ENCODE measurements at places on chromosomes 5 and 9.

GRCh38 chr5:35331956-35332950, 102.0 kb upstream of the PRLR start:
- DNase-seq: no peak

GRCh38 chr5:64509828-64510227, 4.0 kb downstream of the RGS7BP start:
- DNase-seq: no peak

DNA sequence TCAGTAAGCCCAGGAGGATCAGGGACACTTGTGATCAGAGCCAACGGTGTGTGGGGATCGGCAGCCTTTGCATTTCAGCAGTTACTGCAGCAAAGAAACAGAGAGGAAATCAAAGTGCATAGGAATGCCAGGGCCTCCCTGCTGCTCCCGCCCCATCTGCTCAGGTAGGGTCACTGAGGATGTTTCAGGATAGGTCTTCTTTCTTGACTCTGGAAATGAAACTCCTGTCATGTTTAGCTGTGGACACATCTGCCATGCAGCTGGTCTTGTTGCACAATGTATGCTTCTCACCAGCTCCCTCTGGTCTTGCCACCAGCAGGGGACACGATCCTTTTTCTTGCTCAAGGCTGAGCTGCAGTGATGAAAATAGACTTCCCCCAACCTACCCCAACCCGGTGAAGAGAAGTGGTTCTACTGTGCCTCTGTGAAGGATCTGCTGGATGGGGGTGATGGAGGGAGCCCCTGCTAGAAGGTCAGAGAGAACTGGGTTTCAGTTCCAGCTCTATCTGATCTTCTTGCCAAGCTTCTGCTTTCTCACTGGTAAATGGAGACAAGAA, 185.2 kb upstream of the KLF4 start:
- no peak for DNase-seq

GRCh38 chr5:146254223-146254622, 50.8 kb downstream of the RBM27 start:
- no peak for DNase-seq

DNA sequence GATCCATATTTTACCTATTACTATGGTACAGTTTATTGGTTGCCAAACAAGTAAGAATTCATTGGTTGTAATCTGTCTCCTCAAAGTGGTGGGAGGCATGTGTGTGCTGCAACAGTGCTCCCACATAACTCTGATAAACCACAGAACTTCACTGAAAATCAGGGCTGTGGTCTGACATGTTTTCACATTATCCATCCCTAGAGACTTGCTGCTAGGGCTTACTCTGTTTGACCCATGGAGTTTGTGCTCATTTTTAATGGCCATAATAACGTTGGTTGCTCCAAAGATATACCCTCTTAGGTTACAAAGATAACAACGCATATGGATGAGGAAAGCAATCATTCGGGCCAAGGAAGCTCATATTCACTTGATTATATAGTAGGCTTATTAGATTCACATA, 37.0 kb downstream of the HACD4 start:
- no peak for DNase-seq

DNA sequence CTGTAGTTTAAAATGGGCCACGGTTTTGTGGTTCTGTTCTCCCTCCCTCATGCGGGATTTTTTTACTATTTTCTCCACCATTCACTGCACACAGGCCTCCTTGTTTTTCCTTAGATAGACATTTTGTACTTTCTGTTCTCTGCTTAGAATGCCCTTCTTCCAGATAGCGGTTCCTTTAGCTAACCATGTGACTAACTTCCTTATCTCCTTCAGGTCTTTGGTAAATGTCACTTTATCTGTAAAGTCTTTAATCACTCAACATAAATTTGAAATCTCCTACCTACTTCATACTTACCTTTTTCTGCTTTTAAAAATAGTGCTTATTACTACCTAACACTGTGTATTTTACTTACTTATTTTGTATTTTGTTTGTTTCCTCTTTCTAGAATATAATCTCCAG, 15.0 kb downstream of the FER start:
- no peak for DNase-seq

DNA sequence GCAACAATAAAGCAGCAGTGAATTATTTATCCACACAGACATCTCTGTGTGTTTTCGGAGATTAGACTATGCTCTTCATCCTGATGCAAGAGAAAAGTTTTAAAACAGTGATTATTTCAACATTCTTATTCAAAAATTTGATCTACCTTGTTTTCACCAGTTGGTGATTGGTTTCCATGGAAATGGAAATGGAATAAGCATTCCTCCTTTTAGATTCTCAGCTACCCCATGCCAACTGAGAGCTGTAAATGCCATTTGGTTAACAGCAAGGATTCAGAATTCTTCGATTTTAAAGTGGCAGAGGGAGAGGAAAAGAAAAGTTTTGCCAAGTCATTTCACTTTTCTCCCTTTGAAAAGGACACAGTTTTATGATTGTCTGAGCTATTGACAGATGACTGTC, 154.7 kb downstream of the PCSK5 start:
- DNase-seq: no peak

DNA sequence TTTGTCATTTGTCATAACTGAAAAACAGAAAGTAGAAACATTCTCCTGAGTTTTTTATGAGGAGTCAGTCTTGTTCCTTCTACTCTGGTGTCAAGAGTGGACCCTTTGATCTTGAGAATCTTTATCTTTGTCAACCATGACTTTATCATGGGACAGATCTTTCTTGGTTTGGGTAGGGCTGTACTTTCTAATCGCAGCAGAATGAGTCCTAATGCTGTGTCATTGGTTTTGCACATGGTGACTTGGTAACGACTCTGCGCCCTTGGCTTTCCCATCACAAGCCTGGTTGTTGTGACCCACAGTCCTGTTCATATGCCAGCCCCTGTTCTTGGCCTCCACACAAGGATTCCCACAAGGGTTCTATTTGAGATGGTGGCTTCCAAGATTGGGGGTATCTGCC, 45.6 kb downstream of the AOPEP start:
- no peak for DNase-seq

- DNase-seq: no peak
These were observed 84.5 kb upstream of the NFIB start for GRCh38 chr9:14398473-14398872.

DNA sequence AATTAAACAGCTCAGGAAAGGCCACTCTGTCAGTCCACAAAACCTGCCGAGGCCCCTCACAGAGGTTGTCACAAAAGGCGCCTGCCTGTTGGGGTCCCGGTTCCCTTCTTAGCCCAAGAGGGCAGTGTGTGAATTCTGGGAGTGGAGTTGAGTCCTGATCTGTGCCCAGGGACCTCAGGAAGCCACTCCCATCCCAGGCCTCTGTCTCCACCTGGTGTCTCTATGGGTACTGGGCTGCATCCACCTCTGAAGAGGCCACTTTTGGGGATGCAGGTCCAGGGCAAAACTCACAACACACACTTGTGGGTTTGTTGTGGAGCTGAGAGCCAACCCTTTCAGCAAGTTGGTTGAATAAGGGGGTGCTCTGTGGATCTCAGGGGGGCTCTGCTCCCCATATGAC, 74.3 kb upstream of the STXBP1 start:
- DNase-seq: no peak

DNA sequence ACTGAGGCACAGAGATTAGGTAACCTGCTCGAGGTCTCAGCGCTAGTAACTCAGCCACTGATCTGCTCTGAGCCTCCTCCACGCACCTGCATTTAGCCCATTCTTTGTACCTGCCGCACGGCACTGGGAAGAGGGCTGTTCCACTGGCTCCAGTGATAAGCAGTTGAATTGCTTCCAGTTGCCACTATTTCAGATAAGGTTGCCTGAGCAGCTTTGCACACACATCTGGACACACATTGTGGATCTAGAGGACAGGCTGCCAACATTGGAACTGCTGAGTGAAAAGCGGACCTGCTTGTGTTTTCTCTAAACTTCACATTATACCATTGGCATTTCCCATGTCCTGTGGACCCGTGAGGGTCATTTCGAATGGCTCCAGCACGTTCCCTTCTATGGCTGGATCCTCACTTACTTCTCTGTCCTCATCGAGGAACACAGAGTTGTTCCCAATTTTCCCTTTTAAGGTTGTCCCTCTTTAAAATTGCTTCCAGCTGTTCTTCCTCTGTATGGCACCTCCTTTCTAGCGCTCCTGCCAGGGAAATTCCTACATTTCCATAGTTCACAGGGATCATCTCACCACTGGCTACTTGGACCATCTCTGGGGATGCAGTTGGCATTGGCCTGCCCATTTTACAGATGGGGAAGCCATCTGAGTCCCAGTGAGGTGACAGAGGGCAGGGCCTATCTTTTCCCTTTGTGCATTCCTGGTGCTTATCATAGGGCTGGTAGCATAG, 45.9 kb upstream of the RPL26L1 start:
- no peak for DNase-seq

- DNase-seq: no peak
These were observed 53.4 kb upstream of the KCNN2 start for GRCh38 chr5:114308508-114308907.

DNA sequence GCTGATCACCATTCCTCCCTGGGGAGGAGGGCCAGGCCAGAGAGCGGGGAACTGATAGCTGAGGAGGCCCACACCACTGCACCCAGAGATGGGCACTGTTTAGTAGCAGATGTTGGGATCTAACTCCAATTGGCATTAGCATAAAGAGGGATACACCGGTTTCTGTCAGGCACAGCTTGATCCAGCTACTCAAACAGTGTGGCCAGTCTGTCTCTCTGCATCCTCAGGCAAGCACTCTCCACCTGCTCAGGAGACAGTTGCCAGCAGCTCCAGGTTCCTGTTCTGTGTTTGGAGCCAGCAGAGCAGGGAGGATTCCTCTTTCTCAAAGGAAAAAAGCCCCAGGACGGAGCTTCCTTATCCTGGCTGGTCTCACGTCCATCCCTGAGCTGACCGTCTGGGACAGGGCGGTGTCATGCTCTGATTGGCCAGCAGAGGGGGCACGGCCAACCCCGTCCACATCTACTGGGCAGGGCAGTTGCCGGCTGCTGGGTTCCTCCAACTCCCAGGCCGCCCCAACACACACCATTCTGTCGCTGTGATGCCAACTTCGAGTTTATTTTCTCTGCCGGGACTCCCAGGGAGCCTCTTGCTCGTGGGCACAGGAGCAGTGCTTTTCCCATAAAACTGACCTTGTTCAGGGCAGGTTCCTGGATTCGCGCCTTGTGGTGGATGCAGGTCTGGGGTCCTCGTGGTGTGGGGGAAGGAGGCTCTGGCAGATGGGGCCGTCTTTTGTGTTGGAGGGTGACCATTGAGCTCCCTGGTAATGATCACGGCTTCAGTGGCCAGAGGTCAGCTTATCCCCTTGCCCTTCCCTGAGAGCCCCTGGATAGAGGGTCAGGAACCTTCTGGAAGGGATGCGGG, 47.9 kb downstream of the COL5A1 start:
- DNase-seq: no peak

GRCh38 chr9:30198463-30199309, 2185.8 kb upstream of the ACO1 start:
- no peak for DNase-seq

GRCh38 chr9:79284081-79284480, 287.7 kb upstream of the TLE4 start:
- DNase-seq: no peak

- no peak for DNase-seq
These were observed 420.1 kb upstream of the MEF2C start for GRCh38 chr5:89303033-89303480.

GRCh38 chr5:147169901-147170300, 64.9 kb upstream of the STK32A start:
- DNase-seq: no peak

DNA sequence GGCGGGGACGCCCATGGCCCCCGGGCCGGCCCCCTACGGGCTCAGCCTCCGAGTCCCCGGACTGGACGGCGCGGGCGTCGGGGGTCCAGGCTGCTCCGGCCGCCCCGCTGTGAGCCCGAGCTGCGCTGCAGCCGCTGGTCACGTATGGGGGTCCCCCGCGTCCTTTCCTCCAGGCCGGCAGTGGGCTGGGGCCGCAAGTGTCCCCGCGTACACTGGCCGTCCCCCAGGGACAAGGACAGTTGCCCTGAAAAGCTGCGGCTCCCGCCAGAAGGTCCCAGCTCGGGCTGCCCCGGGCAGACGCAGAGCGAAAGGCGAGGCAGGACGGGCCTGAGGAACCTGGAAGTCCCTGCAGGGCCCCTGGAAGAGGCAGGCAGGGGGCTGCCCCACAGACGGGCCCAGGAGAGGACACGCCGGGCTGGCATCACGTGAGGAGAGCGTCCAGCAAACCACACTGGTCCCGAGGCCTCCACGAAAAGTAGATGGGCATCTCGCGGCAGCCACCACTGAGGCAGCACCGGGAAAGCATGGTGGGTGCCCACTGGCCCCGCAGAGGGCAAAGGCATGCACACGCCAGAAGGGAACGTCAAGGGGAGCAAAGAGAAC, 3.3 kb upstream of the NKD2 start:
- DNase-seq: no peak

DNA sequence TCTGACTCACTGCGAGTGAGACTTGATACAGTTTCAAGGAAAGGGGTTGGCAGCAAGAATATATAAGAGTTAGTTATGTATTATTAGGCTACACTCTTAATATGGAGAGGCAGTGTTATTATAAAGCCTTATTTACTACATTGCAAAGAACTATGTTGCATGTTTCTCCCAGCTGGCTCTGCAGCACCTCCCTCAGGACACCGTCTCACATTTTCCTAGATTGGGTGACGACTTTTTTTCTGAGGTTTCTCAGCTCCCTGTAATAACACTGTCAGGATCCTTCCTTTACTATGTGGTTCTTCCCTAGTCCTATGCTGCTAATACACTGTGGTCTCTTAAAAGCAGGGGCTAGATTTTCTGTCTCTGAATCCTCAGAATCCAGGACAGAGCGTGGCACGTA, 153.7 kb downstream of the INSYN2B start:
- no peak for DNase-seq

GRCh38 chr9:136578626-136578914, 32.7 kb upstream of the NOTCH1 start:
- no peak for DNase-seq

GRCh38 chr9:125752070-125752628, 5.0 kb downstream of the PBX3 start:
- DNase-seq: peak; percentile 31

DNA sequence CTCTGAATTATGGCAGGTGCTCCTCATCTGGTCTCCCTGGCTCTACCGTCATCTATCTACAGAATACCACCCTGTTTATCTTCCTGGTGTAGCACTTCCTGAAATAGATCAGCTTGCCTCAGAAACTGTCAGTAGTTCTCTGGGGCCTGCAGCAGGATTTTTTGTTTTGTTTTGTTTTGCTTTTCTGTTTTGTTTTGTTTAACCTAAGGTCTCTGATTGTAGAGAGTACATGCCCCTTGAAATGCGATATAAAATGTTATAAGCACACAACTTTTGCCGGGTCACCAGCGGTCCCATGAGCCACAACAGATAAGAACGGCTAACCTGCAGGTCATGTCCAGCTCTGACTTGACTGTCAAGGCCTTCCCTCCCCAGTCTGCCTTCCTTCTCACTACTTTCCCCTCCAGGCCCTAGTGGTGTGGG, 26.6 kb upstream of the CREBRF start:
- DNase-seq: no peak
